ENCODE measurements at places on chromosomes 1 and 21. TPM values are rescaled to one million over a fixed set of nuclear protein-coding genes. Genes with fewer than 3 reads are reported as not detected.

The ACTL8 gene
- total RNA-seq, result not detected

The LPGAT1 gene
- total RNA-seq, result 55.2 TPM

The ERICH3 gene
- not detected for total RNA-seq

The NFYC gene
- 22.8 TPM for total RNA-seq

The CD34 gene
- total RNA-seq, result 0.21 TPM

The LRRC38 gene
- total RNA-seq, result not detected

The YTHDF2 gene
- 56.4 TPM for total RNA-seq

The GREM2 gene
- not detected for total RNA-seq

The SLC6A9 gene
- 11.9 TPM for total RNA-seq

The DCAF6 gene
- total RNA-seq, result 56.6 TPM

The SPRR2D gene
- not detected for total RNA-seq

The NBPF6 gene
- not detected for total RNA-seq

The OLIG2 gene
- not detected for total RNA-seq

The SV2A gene
- 1.7 TPM for total RNA-seq

The PARS2 gene
- total RNA-seq, result 6.3 TPM

The ZBTB8A gene
- total RNA-seq, result 10.4 TPM

The TMPRSS2 gene
- total RNA-seq, result 5.1 TPM

The LIN28A gene
- total RNA-seq, result not detected

The CYP4Z1 gene
- not detected for total RNA-seq

The CD5L gene
- total RNA-seq, result not detected

The THEM5 gene
- total RNA-seq, result not detected

The GCSAML gene
- not detected for total RNA-seq

The FLG gene
- 0.43 TPM for total RNA-seq

The CD53 gene
- total RNA-seq, result not detected

The KCND3 gene
- under 0.01 TPM for total RNA-seq

The PFDN2 gene
- total RNA-seq, result 68.4 TPM

The PLA2G2F gene
- total RNA-seq, result 0.24 TPM

The CD244 gene
- not detected for total RNA-seq

The GJB3 gene
- total RNA-seq, result 160 TPM

The GBP7 gene
- not detected for total RNA-seq

The MAEL gene
- total RNA-seq, result not detected

The AK5 gene
- total RNA-seq, result not detected

The ZNF695 gene
- total RNA-seq, result not detected

The SNAPIN gene
- total RNA-seq, result 53.5 TPM

The OR14K1 gene
- total RNA-seq, result not detected

The TCP10L gene
- total RNA-seq, result 1.5 TPM

The PDZK1IP1 gene
- total RNA-seq, result 73.0 TPM

Data from tracheal epithelial cell (primary cell).